ENCODE measurements at places on chromosomes 5 and 9.

GRCh38 chr5:164651546-164652275 lies 1146.3 kb downstream of the MAT2B start:
- DNase-seq, result no peak

GRCh38 chr5:9365512-9365911 lies 180.4 kb downstream of the SEMA5A start:
- no peak for DNase-seq

DNA sequence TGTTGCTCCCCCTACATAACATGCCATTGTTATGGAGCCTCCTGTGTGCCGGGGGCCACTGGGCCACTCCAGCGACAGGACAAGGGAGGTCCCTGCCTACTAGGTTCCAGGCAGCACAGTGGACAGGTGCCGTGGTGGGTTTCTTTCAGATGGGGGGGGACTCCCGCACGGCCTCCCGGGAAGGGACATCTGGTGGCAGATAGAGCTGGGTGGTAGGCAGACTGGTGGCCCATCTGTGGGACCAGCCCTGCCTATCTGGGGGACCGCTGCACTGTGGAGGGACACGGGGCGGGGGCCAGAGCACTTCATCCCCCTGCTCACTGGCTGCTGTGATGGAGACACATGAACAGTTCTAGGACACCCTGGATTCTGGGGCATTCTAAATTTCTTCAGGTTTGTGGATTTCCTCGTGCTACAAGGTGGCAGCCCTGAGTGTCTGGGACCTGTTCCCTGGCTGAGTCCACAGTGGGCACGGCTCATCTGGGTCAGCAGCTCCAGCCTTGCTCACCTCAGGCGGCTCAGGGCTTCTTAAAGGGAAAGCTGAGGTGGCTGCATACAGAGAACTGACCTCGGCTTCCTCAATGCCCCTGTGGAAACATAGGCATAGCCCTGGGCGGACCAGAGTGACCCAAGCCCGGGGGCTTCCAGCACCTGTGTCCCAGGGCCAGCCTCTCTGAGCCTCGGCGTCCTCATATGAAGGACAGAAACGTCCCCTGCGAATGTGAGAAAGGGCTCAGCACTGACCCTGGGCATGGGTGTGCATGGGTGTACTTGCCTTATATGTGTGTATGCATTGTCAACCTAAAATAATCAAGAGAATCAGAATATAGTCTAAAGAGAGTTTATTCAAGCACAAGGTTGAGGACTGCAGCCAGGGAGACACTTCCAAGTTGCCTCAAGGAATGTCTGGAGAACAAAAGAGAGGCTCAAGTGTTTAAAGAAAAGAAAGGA lies 22.5 kb downstream of the FGD3 start:
- DNase-seq, result no peak

DNA sequence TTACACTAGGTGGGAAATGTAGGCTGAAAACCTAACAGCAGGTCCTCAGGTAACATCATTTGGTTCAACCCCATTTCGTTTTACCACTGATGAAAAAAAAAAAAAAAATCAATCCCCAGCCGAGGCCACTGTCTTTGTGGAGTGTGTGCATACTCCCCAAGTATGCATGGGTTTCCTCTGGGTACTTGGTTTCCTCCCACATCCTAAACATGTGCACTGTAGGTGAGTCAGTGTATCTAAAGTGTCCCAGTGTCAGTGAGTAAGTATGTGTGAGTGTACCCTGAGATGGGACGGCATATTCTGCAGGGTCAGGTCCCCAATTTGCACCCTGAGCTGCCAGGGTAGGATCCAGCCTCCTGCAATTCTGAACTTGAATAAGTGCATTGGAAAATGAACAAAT lies 966.5 kb upstream of the DMAC1 start:
- DNase-seq, result no peak

- no peak for DNase-seq
These were observed 19.8 kb downstream of the NACC2 start for GRCh38 chr9:136075134-136075841.

GRCh38 chr5:165525271-165525670 lies 2019.9 kb downstream of the MAT2B start:
- no peak for DNase-seq

- no peak for DNase-seq
These were observed at the start of gene EDIL3 for GRCh38 chr5:84384604-84385575. Gene EDIL3 (minus strand): TSS chr5:84384880. CDS start chr5:84384374, 506 bp downstream.

- DNase-seq, result no peak
These were observed 157.8 kb downstream of the NXNL2 start for GRCh38 chr9:88692827-88693226.

GRCh38 chr5:40078898-40079575 lies 600.7 kb upstream of the PTGER4 start:
- DNase-seq, result no peak

DNA sequence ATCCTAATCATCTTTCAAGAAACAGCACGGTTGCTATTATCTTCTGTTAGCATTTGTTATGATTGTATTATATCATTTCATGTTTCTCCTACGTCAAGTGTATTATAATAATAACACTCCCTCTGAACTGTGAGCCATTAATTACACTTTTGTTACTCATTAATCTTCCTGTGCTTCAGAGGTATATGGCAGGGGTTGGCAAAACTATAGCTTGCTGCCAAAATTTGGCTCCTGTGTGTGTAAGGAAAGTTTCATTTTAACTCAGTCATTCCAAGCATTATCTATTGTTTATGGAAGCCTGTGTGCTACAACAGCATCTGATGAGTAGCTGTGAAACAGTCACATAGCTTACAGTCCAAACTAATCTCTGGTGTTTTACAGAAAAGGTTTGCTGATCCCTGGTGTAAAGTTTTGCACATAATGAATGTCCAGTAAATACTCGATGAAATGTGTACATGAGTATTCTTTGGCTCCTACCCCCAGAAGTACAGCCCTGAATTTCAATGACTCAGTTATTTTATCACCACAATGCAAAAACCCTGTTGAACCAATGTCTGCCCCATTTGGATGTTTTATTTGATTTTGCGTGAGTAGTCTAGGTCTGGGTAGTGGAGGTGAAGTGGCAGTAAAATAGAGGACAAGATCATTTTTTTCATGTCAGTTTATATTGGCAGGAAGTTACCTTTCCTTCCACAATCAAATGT lies 648.2 kb downstream of the MAT2B start:
- no peak for DNase-seq

DNA sequence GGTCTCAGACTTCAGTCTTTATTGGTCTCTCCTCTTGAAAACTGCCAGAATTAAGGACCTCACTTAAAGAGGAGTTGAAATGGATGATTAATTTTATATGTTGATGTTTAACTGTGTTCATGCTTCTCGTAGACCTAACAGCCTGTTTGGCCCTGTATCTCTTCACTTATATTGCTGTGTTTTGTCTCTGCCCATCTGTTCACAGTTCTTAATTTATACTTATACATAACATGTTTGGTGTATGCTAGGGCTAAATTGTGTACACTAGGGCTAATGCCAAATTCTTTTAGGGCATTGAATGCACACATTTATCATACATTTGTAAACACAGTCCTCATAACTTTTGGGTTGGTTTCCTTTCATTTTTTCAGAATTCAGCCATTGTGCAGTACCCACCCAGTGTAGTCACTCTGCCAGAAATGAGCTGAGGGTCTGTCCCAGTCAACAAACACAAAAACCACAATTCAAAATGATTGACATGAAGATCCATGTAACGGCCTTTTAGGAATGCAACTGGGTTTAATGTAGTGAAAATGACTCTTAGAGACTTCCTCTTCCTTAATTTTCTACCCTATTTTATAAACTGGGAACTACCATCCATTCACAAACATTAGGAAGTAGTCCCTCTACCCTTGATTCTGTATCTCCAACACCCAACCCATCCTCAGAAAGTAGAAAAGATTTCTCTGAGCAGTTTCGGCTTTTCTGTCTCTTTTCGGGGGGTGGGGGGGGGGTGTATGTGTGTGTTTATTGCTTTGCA lies 668.8 kb upstream of the KLF4 start:
- no peak for DNase-seq

DNA sequence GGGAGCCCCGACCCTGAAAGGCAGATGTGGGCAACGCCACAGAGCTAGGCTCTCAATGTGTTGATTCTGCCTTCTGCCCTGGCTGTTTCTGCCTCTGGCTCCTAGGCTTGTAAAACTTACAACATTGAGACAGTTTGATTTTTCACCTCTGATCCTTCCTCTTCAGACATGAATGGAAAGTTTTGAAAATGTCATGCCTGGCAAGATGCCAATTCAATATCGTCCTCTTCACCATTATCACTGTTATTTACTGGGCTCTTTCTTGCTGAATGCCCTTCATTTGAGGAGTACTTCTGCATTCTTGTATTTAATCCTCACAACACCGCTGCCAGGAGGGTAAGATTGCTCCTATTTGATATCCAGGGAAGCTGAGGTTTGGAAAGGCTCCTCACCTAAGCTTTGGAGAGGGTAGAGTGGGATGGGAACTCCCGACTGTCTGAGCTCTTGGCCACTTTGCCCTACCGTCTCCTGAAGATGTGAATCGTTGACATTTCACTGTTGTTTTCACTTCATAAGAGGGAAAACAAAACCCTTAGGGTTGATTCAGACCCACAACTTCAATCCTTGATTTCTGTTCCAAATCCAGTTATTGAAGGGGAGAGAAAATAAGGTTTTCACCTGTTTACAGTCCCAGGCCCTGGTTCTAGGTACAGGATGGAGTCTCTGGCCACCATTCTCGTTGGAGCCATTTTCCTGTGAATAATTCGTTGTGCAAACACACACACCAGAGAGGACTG lies 12.7 kb upstream of the FGF1 start:
- DNase-seq, result no peak

DNA sequence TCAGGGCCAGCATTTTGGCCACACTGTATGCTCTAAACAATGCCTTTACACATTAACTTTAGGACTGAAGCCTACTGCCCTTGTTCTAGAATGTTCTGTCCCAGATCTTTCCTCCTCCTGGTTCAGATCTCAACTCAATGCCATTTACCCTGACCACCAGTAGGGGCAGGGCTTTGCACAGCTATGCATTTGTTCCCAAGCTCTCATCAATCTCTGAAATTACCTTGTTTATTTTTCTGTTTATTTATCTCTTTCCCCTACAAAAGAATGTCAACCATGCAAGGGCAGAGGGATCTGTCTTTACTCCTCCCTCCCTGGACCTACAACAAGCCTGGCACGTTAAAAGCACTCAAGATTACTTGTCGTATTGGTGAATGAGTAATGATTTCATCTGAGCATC lies 612.9 kb downstream of the BNC2 start:
- DNase-seq, result no peak

GRCh38 chr9:101172616-101173015 lies 144.1 kb downstream of the PLPPR1 start:
- no peak for DNase-seq

DNA sequence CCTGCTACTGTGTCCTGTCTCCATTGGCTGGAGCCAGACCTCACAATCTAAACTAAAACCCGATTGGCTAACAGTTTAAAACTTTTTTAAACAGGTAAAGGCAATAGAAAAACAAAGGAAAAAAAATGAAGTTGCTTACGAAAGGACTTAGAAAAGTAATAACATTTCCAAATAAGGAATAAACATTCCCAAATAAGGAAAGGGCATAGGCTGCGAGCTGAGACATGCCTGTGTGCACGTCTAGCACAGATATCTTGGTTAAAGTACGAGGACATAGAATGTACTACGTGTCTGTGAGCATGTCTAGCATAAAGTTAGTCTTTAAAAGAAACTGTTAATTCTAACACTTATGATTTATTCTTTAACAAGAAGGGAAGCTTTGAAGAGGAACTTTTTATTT lies 15.3 kb upstream of the FAM120A start:
- DNase-seq, result no peak

GRCh38 chr9:12666813-12667212 lies 26.4 kb upstream of the TYRP1 start:
- no peak for DNase-seq

DNA sequence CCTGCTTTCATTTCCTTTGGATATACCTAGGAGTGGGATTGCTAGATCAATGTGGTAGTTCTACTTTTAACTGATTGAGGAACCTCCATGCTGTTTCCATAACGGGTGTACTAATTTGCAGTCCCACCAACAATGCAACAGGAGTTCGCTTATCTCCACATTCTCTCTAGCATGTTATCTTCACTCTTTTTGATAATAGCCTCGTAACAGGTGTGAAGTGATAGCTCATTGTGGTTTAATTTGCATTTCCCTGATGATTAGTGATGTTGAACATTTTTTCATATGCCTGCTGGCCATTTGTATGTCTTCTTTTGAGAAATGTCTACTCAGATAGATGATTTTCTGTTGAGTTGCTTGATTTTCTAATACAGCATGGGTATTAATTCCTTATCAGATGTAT lies 142.2 kb downstream of the ZNF462 start:
- no peak for DNase-seq

- no peak for DNase-seq
These were observed 62.0 kb downstream of the PSMB7 start for GRCh38 chr9:124353166-124353768.

GRCh38 chr9:129665389-129665775 lies at the start of gene PRRX2:
Gene PRRX2 (plus strand): TSS chr9:129665647. CDS start chr9:129665868, 221 bp downstream.
- DNase-seq, result no peak

DNA sequence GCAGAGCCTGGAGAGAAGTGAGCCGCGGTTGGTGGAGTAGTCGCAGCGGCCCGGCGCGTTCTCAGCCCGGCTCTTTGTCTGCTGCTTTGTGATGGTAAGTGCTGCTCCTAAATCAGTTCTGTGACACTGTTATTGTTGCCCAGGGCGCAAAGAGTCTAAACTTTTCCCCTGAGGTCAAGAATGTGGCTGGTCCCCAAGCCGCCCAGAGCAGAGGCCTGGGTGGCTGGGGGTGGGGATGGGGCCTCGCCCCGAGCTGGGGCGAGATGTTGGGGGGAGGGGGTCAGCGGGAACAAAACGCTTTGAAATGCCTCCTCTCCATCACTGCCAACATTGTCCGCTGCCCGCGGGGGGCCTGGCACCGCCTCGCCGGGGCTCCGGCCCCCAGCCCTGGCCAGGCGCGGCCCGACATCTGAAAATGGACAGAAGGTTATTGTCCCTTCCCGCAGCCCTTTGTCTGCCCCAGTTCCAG lies 11.7 kb upstream of the CERCAM start:
- DNase-seq, result no peak

DNA sequence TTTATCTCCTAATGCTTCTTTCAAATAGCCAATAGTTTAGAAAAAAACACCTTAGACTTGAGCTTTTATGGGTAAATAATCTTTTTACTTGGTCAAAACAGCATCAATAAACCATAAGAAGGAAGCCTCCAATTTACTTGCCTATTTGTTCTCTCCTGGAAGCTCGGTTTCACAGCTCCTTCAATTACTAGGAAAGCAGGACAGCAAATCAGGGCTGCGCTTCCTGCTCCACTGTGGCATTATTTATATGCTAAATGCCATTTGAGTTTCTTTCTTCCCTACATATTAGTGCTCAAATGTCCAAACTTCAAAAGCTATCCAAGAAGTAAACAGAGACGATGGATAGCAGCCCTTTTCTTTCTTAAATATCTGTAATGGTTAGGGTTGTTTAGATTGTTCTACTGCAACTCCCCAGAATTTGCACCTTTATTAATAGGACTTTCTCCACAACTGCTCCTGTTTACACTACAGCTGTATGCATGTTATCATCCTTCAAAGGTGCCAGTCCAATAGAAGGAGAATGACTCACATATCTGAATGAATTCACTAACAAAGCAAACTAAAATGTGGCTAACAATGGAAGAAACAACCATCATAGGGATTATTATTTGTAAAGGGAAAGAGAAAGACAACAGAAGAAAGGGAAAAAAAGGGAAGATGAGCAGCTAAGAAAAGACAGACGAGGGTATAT lies 58.7 kb downstream of the MED27 start:
- DNase-seq, result no peak

Measured in LoVo (cell line).